ENCODE measurements at places on chromosomes 7 and 10. TPM values are rescaled to one million over a fixed set of nuclear protein-coding genes. Genes with fewer than 3 reads are reported as not detected.
A peak's percentile ranks its signal among the peaks of the same experiment; 100 is the strongest.

OR13A1 gene
- total RNA-seq = 17.4 TPM

MYPN gene
- total RNA-seq = not detected

SH2B2 gene
- total RNA-seq = 109 TPM

MYO1G gene
- total RNA-seq = 87.3 TPM

PDLIM1 gene
- total RNA-seq = 103 TPM

PHKG1 gene
- 3.3 TPM for total RNA-seq

BAMBI gene
- total RNA-seq = 0.89 TPM

CUBN gene
- 0.25 TPM for total RNA-seq

CCNJ gene
- total RNA-seq = 13.3 TPM

HTR5A gene
- total RNA-seq = not detected

BRAF gene
- total RNA-seq = 41.6 TPM

PTPN20 gene
- not detected for total RNA-seq

- no peak for DNase-seq
These were observed 54.6 kb downstream of the LHPP start for GRCh38 chr10:124516181-124516580.

- DNase-seq = no peak
These were observed 49.5 kb upstream of the PITRM1 start for GRCh38 chr10:3222068-3222467.

DNA sequence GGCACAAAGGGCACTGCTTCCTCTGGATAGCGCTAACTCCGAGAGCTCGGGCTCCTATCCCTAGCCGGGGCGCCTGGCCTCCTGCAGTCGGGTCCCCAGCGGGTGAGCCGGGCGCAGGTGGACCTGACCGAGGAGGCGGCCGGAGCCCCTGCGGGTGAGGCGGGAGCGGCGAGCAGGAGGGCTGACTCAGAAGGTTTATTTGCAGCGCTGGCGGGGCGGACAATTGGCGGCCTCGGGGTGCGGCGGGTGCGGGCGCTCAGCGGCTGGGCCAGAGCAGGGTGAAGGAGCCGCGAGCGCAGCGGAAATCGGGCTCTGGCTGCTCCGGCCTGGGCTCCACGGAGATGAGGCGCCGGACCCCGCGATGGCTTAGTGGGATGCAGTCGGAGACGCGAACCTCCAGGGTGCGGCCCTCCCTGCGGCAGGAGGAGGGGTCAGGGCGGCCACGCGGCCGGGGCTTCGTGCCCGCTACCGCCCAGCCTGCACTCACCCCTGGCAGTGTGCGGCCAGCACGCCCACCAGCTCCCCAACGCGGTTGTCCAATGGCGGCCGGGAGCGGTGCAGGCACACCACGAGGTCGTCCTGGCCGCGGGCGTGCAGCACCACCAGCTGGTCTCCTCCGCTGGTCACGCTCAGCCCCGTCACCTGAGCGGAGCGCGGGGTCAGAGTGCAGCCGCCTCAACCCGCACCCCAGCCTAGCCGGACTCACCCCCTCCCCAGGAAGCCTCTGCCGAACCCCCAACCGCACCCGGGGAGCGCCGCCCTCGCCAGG lies 16.1 kb downstream of the MYO1G start:
- DNase-seq = no peak

GRCh38 chr7:50648570-50649169 lies 83.5 kb upstream of the DDC start:
- DNase-seq = no peak

DNA sequence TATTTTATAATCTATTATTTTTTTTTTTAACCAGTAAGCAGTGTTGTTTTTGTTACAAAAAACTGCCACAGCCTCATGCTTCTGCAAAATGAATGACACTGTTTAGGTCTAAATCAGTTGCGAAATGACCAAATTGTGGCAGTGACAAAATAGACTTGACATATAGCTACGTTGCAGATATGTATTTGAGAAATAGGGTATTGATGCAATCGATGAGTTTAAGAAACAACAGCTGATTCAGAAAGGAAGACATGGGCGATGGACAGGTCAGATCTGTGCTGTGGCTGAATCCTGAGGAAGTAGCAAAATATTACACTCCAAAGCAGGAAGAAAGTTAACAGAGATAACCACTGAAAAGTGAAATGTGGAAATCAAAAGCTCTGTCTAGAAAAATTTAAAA lies 89.0 kb upstream of the STEAP4 start:
- no peak for DNase-seq

- no peak for DNase-seq
These were observed 161.2 kb downstream of the SVIL start for GRCh38 chr10:29473406-29474100.

DNA sequence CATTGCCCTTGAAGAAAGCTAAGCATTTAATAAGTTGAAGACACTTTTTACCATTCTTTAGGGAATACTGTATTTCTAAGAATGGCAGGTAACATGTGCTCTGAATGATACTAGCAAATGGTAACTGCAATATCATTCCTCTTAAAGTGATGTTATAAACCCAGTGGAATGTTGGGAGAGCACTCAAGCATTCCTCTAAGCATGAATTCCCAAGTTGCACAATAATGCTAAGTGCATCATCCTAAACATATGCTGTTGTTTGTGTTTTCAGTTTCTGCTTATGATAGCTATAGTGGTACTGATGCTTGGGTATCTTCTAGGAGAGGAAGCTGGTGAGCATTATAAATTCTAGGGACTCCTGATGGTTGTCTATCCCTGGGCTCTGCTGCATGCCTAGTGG lies 673.9 kb downstream of the PHTF2 start:
- DNase-seq = no peak

GRCh38 chr7:74092321-74092963 lies 8.8 kb downstream of the LIMK1 start:
- DNase-seq = peak; percentile 67

- DNase-seq = no peak
These were observed 43.2 kb upstream of the ATRNL1 start for GRCh38 chr10:115049960-115050359.

- no peak for DNase-seq
These were observed 100.3 kb upstream of the SVIL start for GRCh38 chr10:29734962-29735627.

- DNase-seq = peak; percentile 38
These were observed 26.5 kb downstream of the ASNS start for GRCh38 chr7:97845622-97846203.

- DNase-seq = no peak
These were observed 82.8 kb upstream of the PDE1C start for GRCh38 chr7:32153006-32153405.

DNA sequence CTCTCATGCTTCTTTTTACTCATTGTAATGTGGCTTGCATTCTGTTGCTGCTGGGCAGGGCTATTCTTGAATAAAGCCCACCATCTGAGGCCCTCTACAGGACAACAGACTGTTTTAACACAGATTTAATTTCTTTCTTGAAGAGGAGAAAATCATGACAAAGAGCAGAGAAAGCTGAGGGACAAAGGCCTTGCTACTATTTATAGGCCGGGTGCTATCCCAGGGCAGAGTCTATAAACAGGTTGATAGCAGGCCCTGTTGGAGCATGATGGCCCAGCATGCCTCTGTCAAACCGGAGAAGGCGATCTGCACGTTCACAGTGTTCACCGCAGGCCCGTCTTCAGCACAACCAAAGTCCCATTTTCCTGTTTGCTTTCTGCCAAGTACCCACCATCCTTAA lies 3.0 kb downstream of the VIPR2 start:
- DNase-seq = no peak

GRCh38 chr7:71243736-71244410 lies 111.9 kb downstream of the GALNT17 start:
- no peak for DNase-seq

GRCh38 chr7:44062903-44063295 lies 2.5 kb downstream of the PGAM2 start:
- DNase-seq = no peak

DNA sequence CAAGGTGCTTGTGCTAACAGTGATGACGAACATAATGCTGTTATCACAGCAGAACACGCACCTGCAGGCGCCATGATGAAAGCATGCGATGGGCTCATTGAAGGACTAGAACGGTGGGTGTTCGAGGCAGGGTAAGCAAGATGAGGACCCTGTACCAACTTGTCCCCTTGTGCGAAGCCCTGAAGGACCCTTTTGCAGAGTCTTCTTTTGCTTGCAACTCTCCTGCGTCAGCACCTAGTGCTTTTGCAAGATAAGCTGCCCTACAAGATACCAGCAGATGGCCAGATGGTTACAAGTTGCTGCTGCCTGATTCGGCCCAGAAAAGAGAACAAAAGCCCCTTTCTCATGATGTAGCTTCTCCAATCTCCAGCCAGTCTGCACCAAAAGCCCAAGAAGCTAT lies 4.2 kb upstream of the IL15RA start:
- DNase-seq = no peak

DNA sequence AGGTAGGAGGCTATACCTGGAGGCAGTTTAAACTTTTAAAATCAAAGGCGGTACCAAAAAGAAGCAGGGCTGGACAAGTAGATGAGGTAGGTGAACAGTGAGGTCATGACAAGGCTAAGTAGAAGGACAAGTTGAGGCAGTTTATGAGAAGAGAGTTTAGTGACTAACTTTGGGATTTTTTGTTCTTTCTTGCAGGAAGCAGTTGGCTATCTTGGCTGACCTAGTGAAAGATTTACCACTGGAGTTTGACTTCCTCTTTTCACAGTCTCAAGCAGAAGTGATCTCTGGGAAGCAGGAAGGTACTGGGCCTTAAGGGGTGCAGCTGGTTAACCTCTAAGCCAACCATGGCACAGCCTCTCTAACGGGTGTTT lies 26.3 kb downstream of the ENTPD7 start:
- peak; percentile 54 for DNase-seq

DNA sequence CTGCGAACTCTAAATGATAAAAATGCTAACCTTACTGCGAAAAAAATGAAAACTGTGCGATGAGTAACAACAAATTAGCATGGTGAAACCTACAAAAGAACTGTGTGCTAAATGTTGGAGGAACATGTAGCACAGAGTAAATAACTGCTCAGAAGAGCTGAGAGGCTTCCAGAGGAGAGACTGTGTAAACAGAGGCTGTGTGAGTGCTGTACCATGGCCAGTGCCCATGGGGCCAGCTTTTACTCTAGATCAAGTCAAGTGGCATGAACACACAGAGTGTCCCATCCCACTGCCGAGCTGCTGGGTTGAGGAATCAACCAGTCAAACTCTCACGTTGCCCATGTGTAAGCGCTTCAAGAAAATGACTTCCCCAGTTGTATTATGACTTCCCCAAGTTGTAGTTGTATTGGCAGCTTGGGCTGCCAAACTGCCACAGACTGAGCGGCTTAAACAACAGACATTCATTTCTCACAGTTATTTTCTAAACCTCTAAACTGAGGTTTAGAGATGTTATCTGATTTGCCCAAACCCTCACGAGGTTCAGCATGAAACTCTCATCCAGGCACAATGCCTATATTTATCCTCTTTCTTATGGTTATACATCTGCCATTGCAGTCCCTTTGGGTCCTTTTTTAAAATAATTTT lies 270.7 kb downstream of the ABCA13 start:
- DNase-seq = no peak

GRCh38 chr7:108203537-108203936 lies 73.4 kb upstream of the LAMB4 start:
- peak; percentile 76 for DNase-seq

GRCh38 chr7:135481598-135481979 lies 28.3 kb downstream of the CNOT4 start:
- DNase-seq = no peak

GRCh38 chr7:158885624-158886023 lies 29.3 kb downstream of the DYNC2I1 start:
- peak; percentile 20 for DNase-seq
